Omental fat pad (tissue), 4 donors: ENCODE measurements at places on chromosomes 5 and 9. TPM values are rescaled to one million over a fixed set of nuclear protein-coding genes. Genes with fewer than 3 reads are reported as not detected.

Gene PTGES2
- 34.6 TPM for total RNA-seq

Gene ADRB2
- total RNA-seq: 20.5 TPM

Gene FYB1
- 21.4 TPM for total RNA-seq

Gene TAF9
- total RNA-seq: 46.8 TPM

Gene MARVELD2
- 0.63 TPM for total RNA-seq

DNA sequence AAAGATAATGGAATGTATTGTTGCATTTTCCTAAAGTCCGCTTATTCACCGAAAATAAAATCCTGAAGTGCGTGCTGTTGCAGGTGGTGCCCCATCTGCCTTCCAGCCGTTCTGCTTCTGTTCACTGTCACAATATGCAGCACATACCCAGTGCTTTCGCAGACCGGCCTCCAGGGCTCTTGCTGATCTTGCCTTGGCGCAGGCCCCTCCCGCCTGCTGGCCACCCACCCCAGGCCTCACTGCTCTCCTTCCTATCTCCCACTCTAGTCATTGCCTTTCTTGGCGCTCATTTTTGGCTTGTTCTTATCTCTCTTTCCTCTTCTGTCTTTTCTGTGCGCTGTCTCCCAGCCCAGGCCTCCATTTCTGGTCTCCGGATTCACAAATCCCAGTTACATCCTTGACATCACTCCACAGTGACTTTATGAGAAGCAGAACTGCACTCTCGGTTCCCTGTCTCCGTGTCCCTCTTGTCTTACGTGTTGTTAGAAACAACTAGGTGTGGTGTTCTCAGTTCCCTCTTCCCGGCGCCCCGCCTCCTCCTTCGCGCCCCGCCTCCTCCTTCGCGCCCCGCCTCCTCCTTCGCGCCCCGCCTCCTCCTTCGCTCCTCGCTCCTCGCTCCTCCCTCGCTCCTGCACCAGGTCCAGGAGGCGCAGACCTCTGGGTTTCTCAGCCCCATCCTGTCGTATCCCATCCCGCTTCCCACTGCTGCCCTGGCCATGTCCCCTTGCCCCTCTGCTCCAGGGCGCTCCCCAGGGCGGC is 201.7 kb upstream of the OTULINL start:
- DNase-seq: no peak

GRCh38 chr9:29668732-29669131 is 2095.5 kb upstream of the C9orf72 start:
- DNase-seq: no peak

DNA sequence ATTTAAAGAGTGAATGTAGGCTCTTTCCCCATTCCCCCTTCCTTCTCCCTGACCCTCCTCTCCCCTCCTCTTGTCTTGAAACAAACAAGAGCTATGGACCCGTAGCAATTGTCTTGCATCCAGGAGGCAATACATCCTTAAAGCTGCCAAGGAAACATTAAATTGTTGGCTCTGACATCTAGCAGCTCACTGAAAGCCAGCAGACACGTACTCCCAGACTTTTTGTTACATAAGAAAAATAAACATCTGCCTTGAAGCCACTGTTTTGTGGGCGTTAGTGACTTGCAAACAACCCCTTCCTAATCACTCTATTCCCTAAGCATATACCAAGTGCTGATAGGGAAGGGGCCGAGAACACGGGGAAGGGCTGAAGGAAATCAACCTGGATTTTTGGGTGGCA is 8.6 kb downstream of the SLC45A2 start:
- no peak for DNase-seq

- DNase-seq: no peak
Measured at GRCh38 chr5:78419396-78419795, 59.0 kb downstream of the SCAMP1 start.

DNA sequence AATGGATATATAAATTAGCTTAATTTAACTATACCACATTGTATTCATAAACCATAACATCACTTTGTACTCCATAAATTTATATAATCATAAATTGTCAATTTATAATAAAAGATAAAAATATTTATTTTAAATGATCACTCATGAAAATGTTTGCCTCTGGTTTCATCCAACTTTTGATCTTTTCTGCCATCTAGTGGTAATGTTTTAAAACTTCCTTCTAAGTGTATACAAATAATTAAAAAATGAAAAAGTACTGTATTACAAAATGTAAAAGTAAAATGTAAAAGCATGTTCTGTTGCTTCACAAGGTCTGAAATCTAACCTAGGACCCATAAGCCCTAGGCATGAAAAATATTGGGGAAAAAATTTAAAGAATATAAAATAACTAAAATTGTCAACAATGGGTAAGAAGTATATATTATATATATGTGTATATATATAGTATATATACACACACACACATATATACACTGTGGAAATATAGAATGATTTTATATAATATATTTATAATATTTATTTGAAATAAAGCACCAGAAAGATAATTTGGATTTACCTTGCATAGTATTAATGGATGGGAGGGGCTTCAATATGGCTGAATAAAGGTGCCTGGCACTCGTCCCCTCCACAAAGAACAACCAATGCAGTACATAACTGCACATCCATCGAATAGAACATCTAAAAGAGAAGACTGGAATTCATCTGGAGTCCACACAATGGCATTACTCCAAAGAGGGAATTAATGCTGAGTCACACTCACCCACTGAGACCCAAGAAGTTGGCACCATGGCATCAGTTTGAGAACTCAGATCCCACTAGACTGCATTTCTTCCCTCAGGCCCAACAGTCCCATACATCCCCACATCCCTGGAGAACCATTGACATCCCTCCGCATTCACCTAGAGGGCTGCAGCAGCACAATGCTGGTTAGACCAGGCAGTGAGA is 32.5 kb downstream of the ANXA1 start:
- no peak for DNase-seq

- DNase-seq: no peak
Measured at GRCh38 chr5:154541553-154541952, 63.5 kb upstream of the HAND1 start.

GRCh38 chr5:157976429-157976828 is 117.5 kb upstream of the CLINT1 start:
- no peak for DNase-seq

DNA sequence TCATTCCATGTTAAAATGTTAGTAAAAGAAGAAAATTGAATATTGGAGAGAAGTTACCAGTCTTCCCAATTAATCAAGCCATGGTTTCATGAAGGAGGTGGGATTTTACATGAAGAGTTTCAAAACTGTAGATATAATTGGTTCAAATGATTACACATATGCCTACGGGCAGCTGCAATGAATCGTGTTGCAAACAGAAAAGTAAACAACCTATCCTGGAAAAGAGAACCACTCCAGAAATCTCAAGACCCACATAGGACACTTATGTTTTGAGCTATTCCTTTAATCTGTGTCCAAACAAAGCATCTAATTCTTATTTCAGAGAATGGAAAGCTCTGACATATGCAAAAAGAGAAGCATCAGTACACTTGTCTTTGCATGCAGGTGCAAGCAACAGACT is 340.2 kb downstream of the NDUFS4 start:
- no peak for DNase-seq

DNA sequence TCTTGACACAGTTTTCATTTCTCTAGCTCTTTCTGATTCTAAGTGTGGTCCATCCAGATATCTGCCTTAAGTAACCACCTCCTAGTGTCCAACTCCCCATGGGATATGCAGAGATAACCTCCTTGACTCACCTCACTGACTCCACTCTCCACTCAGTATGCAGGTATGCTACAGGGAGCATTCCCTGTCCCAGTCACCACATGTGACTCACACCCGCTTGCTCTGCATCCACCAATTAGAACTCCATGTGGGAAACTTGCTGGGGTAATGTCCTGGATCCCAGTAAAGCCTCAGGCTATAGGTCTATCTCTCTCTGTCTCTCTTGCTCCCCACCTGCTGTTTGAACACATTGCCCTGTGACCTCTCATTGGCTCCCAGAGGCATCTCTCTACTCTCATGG is 563.9 kb downstream of the HTR1A start:
- DNase-seq: no peak

GRCh38 chr5:140131967-140132409 is 6.3 kb downstream of the IGIP start:
- DNase-seq: no peak

DNA sequence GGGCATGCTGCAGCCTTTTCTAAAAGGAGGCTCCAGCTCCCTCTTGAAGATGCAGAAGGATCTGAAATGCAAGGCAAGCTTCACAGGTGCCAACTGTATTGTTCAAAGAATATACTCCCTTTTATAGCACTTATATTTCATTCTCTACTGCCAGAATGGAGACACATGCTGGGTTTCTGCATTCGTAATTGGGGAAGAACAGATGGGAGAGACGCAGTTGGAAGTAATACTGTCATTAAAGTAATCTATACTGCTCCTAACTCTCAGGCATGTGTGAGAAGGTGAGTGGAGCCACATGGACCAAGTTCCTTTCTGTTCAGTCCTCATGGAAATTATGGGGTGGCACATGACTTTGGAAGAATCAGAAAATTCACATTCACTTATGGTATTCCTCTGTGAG is 226.4 kb downstream of the TRIM32 start:
- no peak for DNase-seq

GRCh38 chr9:114059047-114059803 is 18.9 kb downstream of the AMBP start:
- DNase-seq: no peak

DNA sequence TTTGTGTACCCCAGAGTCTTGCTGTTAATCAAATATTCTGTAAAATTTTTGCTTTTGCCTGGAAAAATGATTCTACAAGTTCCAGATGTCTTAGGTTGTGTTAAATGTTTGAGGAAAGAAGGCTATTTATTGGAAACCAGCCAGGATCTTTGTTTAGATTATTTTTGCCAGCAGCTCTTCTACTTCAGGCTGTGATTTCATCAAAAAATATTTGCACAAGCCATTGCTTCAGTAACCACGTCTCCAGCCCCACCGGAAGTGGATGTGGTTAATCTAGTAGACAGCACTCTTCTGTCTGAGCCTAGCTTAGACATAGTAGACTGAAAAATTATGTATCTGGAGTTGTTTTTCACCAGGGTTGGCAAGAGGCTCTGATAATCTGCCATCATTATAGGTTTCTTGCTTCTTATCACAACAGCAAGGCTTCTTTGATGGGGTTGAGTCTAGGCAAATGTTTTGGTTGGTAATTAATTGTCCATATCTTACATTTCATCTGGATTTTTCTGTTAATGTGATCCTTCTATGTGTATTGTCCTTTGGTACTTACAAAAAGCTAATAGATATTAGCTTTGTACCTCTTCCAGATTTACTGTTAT is 17.1 kb downstream of the KCTD16 start:
- no peak for DNase-seq

DNA sequence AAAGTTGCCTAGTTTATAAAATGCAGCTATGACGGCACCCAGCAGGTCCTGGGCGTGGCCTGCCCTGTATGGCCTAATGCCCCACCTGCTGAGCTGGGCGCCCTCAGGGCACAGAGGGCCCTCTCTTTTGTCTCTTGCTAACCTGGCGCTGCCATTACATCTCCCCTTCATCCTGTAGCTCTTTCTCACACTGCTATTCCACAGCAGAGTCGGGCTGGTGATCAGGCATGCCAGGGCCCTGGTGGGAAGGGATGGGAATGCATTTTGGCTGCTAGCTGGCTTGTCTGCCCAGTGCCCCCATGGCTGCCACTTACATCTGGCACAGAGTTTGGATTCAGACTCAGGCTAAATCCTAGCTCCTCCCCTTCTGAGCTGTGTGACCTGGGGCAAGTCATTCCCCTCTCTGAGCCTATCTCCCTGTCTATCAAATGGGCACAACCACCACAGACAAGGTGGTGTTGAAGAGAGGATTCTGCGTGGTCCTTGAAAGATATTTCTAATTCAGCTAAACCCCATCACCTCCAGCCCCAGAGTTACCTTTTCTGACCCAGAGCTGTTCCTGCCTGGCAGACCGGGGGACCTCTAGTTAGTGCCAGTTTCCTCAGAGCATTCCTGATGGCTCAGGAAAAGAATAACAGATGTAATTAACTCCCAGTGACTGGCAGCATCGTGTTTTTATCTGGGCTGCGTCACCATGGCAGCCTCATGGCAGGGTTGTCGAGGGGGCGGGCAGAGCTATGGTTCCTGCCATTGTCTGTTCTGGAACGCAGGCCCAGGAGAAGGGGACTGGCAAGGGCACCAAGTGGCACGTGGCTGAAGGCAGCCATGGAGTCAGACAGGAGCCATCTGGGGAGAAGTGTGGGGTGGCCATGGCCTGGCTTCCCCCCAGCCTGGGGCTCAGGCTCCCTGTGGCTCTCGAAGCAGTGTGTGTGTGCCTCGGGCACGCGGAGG is 6.3 kb downstream of the PRR7 start:
- DNase-seq: no peak

DNA sequence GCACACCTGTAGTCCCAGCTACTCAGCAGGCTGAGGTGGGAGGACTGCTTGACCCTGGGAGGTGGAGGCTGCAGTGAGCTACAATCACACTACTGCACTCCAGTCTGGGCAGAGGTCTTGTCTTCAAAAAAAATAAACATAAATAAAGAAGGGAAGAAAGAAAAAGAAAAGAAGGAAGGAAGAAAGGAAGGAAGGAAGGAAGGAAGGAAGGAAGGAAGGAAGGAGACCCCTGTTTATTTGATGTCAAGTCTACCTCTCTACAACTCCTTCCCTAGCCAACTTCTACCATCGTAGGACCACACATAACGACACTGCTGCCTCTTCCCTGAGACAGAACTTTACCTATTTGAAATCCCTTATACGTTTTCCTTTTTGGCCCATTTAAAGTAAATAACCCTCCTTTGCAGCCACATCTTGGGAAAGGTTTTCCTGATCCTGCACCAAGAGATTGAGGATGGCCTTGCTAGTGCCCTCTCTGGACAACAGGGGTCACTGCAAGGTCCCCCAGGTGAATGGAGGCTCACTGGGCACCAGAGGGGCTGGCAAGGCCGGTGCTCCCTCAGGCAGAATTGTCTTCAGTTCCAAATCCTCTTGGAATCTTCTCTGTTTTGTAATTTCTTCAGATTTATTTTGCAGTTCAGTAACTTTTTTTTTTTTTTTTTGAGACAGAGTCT is 10.5 kb downstream of the RPS14 start:
- no peak for DNase-seq

DNA sequence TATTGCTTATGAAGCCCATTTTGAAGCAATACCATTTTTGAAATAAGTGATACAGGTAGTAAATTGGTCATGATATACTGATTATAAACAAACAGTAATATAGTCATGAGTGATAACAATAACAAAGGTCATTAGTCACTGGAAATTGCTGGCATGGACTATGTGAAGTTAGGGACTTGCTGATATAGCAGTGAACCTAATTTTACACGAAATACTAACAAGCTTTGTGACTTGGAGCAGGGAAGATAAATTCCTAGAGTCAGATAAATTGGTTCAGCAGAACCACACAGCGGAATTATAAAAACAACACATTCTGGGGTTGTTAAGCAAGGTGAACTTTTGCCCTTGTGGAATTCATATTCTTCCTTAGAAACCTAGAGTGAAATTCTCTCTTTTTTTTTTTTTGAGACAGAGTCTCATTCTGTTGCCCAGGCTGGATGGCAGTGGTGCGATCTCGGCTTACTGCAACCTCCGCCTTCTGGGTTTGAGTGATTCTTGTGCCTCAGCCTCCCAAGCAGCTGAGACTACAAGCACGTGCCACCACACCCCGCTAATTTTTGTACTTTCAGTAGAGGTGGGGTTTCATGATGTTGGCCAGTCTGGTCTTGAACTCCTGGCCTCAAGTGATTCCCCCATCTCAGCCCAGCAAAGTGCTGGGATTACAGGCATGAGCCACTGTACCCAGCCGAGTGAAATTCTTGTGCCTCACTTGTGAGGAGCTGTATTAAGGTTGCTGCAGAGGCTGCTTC is 6.0 kb downstream of the UGCG start:
- DNase-seq: no peak

GRCh38 chr9:109880276-109881169 is 100.5 kb downstream of the PALM2AKAP2 start:
- DNase-seq: no peak

- no peak for DNase-seq
Measured at GRCh38 chr5:16776611-16777251, 159.4 kb downstream of the MYO10 start.
